ENCODE measurements at places on chromosomes 5 and 9.

DNA sequence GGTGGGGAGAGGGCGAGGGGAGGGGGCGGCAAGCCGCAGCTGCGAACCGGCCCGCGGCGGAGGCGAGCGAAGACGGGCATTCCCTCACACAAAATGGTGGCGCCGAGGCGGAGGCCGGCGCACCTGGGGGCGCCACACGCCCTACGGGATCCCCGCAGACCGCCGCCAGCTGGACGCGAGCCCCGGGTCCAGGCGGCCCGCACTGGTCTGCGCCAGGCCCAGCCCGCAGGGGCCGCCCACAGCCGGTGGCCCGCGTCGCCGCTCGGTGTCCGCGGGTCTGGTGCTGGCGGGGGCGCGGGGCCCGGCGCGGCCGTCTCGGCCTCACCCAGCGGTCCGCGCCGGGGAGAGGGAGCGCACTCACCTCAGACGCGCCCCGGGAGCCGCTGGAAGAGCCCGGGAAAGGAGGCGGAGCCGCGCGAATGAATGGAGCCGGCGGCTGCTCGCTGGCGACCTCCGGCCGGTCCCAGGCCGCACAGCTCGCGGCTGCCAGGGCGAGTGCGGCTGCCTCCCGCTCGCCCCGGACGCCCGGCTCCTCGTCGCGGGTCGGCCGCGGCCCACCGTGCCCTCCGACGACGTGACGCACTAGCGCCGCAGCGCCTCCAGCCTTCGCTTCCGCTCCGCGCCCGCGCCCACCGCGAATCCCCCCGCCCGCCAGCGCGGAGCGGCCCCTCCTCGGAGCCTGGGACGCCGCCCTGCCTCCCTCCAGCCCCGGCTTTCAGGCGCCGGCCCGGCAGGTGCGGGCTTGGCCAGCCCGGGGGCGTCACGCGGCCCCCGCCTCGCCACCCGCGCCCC is at the start of gene FAM169A:
FAM169A (minus strand) TSS at position 584 of the 792 bp plus-strand sequence. CDS start 24,711 bp downstream, outside the sequence.
- DNase-seq = peak; percentile 61

DNA sequence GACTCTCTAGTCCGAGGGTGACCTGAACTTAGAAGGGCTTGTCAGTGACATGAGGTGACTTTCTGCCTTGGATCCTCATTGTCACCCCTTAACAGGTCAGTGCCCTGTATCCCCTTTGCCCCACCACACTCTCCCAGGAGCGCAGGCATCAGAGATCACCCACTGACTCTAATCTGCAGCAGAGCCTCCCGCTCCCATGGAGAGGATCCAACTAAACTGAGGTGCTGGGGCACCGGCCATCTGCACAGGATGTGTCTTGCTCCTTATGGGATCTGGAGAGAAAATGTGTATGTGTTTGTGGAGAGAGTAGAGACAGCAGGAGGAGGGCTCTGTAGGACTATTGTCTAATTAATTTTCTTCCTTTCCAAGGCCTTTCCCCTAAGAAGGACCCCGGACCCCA is 213.7 kb downstream of the ROR2 start:
- DNase-seq = no peak

DNA sequence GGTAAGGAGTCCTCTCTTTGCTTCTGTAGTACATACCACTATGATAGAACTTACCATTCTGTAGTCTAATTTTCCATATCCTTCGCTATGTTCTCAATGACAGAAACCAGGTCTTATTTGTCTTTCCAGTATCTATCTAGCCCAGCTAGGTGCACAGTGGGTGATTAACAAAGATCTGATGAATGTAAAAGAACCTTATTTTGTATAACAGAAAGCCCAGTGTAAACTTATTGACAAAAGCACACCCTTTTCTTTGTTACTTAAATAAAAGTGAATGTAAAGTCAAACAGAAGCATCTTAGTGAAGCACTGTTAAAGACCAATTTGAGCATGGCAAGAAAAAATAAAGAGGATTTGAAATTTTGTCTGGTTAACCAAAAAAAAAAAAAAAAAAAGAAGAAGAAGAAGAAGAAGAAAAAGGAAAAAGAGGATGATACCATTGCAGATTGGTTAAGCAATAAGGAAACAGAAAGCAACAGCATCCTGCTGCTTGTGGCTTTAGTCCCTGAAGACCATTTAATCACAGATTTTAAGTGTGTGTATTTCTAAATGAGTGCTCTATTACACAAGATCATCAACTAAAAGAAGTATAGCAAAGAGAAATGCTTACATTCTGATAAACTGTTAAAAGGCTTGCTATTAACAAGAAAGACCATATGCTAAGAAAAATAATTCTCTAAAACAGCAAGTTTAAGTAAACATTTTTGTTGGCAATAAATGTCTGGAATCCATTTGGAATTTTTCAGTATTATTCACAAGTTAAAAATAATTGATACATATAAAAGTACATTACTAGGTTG is 21.2 kb downstream of the MEGF9 start:
- DNase-seq = no peak

DNA sequence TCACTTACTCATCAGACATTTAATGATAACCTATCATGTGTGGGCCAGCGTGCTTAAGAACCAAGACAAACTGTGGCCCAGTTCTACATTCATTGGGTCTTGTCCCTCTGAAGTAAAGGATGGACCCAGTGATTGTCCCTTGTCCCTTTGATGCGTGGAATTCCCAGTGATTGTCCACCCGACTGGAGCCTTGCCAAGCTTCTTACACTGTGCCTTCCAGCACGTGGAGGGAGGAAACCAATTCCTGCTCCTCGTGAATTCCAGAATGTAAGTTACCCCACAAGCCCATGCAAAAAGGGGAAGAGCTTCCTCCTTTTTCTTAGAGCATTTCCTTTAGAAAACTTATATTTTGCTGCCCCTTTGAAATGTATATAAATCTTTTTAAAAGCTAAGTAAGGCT is 7.9 kb downstream of the CKMT2 start:
- no peak for DNase-seq

DNA sequence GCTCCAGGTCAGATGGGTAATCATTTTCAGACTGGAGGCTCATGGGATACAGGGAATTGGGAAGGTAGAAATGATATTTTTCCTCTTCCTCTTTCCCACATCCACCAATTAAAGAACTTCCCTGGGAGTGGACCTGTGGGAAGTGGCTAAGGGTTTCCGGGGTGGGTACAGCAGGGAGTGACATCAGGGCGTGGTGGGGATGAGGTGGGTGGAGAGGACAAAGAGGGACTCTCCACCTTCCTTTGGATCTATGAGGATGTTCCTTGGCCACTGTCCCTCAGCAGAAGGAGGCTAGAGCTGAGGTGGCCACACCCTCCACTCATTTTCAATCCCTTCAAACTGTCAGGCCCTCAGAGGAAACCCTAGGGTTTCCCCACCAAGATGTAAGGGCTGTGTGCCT is 54.7 kb downstream of the IRF1 start:
- DNase-seq = no peak

DNA sequence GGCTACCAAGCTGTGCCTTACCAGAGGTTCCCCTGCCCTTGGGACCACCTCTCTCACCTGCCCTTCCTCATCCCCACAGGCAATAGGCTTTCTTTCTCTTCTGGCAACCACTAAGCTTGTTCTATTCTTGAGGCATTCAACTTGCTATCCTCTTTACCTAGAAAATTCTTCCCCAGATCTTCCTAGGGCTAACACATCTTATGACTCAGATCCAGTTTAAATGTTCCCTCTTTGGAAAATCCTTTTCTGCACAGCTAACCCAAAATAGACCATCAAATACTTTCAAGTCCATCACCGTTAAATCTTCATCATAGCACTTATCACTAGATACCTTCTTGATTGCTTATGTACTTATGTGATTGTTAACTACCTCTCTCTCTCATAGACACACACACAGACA is 93.7 kb downstream of the ENC1 start:
- no peak for DNase-seq

- no peak for DNase-seq
Measured at GRCh38 chr9:34999576-34999975, 10.0 kb downstream of the DNAJB5 start.

DNA sequence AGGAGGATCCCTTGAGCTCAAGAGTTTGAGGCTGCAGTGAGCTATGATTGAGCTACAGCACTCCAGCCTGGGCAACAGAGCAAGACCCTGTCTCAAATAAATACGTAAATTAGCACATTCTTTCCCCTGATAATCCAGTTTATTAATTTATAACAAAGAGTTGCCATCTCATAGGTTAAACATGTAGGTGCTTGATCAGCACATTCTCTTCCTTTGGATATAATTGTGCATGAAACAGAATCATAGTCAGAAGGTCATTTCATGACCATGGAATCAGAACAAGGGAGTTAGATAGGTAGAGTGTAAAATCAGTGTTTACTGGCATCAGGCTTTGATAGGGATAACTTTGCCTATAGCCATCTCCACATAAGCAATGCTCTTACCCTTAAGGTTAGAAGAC is 43.0 kb upstream of the KIAA1958 start:
- no peak for DNase-seq

DNA sequence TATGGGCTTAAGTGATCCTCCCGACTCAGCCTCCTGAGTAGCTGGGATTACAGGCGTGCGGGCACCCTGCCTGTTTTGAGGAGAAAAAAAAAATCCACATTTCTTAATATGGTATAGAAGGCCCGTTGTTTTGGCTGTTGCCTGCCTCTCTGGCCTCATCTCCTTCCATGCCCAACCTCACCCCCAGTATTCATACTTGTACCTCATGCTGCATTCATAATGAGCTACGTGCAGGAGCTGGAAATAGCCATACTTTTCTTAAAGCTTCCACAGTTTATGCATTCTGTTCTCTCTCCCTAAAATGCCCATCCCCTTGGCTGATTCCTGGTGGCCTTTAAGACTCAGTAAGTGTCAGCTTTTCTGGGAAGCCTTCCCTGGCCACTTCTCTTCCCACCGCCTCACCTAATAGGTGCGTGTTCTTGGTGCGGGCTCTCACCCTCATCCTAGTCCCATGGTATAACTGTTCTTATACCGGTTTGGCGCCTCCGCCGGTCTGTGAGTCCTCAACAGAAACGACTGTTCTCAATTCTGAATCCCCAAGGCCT is 2.1 kb upstream of the TPM2 start:
- no peak for DNase-seq

DNA sequence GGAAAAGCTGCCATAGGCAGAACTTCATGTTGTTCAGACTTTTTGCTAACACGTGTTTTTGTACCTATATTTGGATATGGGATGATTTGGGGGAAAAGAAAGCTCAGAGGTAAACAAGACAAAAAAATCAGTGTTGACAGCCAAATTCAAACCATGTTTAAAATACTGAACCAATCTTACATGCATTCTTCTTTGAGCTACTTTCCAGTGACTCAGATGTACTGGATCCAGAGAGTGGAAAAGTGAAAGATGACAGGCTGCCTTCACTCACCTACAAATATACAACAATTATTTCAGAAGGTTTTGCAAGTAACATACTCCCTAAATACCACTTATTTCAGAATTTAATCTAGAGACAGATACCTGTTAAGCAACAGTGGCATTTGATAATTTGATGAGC is 165.7 kb downstream of the MPDZ start:
- DNase-seq = no peak

DNA sequence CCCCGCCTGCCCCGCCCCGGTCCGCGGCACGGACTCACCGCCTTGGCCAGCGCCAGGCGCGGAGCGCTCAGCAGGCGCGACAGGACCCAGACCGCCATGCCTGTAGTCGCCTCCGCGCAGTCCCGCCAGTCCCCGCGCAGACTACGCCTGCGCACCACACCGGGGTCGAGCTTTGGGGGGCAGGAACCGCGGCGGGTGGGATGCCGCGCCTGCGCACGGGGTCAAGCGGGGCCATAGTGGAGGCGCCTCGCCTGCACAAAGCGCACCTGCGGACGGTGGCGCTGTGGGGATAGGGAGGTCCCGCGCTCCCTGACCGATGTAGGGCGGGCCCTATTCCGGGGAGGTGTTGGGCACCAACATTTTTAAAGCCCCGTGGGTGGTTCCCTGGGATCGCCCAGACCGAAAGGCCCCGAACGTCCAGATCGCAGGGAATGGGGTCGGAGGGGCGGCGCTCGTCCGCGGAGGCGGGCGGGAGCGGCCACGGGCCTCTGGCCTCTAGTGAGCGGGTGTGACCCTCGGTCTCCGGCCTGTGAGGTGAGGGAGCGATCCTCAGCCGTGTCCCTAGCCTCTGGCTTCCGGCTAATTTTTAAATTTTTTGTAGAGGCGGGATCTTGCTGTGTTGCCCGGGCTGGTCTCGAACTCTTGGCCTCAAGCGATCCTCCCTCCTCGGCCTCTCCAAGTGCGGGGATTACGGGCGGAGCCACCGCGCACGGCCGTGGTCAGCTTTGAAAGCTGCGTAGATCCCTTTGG is 70.8 kb upstream of the LPCAT1 start:
- DNase-seq = peak; percentile 82

GRCh38 chr9:119298076-119298853 is 71.0 kb downstream of the BRINP1 start:
- no peak for DNase-seq

GRCh38 chr5:35921930-35922329 is 16.5 kb downstream of the CAPSL start:
- no peak for DNase-seq
